Neural progenitor cell (in vitro differentiated cells): ENCODE measurements at places on chromosomes 5 and 9.

DNA sequence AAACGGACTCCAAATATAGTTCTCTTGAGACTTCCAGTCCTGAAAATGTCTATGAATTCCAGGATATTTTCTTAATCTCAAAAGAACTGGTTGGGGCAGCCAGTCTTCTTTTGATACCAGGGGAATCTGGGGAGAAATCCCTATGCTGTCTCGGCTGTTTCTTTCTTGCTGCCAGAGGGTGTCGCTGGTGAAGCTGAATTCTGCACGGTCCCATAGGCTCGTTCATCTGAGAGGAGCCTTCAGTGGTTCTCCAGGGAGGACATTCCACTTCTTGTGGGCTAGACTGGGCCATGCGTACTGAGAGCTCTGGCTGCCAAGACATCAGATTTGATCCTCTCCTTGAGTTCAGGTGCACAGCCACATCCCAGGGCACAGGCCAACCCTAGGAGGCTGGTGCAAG, 155.0 kb upstream of the CLINT1 start:
- H3K36me3 ChIP-seq, result no peaks in the 10 kb centered on the region
- peak; percentile 63 for DNase-seq
- no peaks in the 10 kb centered on the region for H3K27me3 ChIP-seq
- peaks cover 29% of the 10 kb centered on the region for H3K4me1 ChIP-seq

DNA sequence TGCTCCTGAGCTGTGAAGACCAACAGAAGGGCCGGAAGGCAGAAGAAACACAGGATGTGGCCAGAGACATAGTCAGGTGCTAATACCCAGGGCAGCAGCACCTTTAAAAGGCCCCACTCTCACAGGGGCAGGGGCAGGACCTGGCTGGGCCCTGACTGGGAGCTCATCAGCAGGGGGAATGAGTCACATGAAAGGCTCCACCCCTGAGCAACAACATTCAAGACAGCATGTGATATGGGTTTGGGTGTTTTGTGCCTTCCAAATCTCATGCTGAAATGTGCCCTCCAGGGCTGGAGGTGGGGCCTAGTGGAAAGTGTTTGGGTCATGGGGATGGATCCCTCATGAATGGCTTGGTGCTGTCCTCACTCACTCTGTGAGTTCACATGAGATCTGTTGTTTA, 181.7 kb downstream of the ERCC6L2 start:
- no peak overlapping the region for H3K27ac ChIP-seq
- DNase-seq, result no peak
- no peaks in the 10 kb centered on the region for H3K36me3 ChIP-seq

DNA sequence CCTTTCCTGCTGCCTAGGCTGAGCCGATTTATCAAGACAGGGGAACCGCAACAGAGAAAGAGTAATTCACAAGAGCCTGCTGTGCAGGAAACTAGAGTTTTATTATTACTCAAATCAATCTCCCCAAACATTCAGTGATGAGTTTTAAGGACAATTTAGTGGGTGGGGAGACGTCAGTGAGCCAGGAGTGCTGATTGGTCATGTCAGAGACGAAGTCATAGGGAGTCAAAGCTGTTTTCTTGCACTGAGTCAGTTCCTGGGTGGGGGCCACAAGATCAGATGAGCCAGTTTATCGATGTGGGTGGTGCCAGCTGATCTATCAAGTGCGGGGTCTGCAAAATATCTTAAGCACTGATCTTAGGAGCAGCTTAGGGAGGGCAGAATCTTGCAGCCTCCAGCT, 19.0 kb downstream of the SNX24 start:
- no peaks in the 10 kb centered on the region for H3K36me3 ChIP-seq
- H3K4me3 ChIP-seq, result no peak overlapping the region
- no peak overlapping the region for H3K27ac ChIP-seq
- no peak for DNase-seq
- H3K4me1 ChIP-seq, result peaks cover 12% of the 10 kb centered on the region
- H3K27me3 ChIP-seq, result no peaks in the 10 kb centered on the region

DNA sequence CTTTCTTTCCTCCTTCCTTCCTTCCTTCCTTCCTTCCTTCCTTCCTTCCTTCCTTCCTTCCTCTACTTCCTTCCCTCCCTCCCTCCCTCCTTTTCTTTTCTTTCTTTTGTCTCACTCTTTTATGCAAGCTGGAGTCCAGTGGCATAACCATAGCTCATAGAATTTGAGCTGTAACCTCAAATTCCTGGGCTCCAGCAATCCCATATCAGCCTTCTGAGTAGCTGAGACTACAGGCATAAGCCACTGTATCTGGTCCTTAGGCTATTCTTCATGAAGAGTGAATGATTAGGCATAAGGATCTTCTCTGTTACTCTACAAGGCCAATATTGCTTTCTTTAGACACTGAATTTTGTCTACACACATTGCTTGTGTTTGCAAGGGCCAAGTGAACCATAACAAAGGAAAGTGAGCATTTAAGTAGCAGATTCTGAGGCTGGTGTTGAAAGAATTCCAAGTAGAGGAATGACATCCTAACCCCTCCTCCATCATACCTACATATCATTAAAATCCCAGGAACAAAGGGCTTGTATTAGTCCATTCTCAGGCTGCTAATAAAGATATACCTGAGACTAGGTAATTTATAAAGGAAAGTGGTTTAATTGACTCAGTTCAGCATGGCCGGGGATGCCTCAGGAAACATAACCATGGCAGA, 293.2 kb downstream of the HCN1 start:
- H3K4me1 ChIP-seq, result peaks cover 12% of the 10 kb centered on the region
- no peaks in the 10 kb centered on the region for H3K27me3 ChIP-seq
- H3K4me3 ChIP-seq, result no peak overlapping the region
- no peak overlapping the region for H3K27ac ChIP-seq

DNA sequence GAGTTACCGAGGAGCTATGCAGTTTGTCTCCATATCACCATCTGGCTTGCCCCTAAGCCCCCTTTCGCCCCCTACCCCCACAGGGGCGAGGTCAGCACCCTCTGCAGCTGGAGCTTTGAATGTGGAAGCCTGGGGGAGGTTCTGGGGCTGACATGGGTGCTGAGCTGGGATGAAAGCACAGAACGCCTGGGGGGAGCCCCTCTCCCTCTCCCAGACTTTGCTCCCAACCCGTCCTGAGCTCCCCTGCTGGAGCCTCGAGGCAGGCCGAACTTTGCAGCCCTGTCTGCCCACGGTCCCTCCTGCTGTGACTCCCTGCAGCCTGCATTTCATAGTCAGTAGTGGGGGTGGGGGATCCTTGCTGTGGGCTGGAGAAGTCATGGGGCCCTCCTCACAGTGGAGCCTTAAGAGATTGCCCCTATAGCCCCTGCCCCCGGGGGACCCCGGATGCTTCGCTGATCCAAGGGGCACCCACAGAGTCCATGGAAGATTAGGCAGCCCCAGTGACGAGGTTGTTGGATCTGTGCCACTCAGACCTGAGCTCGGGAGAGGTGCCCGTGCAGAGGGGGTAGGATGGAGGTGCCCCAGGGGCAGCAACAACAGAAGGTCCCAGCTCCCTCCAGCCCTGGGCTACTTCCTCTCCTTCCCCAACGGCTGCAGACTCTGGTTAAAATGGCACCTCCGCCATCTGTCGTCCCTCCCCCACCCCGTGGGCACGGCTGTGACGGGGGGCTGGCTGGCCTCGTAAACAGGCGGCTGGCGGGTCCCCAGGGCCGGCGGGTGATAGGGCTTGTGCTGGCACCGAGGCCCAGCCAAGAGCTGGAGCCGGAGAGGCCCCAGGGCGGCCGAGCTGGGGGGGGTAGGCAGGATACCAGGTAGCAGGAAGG, 162.0 kb downstream of the C9orf50 start:
- H3K4me3 ChIP-seq, result no peak overlapping the region
- H3K4me1 ChIP-seq, result peaks cover 38% of the 10 kb centered on the region
- H3K27me3 ChIP-seq, result no peaks in the 10 kb centered on the region
- H3K27ac ChIP-seq, result no peak overlapping the region
- DNase-seq, result peak; percentile 45
- H3K36me3 ChIP-seq, result no peaks in the 10 kb centered on the region

DNA sequence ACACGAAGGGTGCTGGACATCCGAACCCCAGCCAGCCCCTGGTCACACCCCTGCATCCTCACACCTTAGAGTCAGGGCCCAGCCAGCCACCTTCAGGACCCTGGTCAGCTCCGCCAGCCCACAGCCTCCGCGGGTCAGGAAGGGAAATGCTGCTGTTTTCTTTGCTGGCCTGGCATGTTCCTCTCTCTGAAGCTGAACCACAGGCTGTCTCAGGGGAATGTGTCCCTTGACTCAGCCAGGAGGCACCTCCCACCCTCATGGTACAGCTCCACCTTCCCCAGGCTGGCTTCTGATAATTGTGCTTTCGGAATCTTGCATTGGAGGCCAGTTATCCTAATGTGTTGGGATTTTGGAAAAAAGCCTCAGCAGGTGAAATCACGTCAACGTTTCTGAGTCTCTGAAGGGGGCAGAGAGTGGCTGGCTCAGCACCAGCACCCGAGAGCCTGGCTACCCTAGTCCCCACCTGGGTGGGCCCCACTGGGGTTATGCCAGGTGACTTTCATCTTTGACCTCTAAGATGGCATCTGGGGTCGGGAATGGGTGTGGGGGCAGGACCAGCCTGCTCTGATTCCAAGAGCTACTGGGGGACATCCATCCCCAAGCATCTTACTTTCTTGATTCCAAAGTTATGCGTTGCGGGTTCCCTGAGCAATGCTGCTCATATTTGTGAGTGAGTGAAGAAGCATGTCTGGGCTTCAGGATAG, 9.8 kb upstream of the OLFM1 start:
- H3K36me3 ChIP-seq, result no peaks in the 10 kb centered on the region
- DNase-seq, result peak; percentile 84
- peaks cover 38% of the 10 kb centered on the region for H3K27me3 ChIP-seq
- H3K4me3 ChIP-seq, result no peak overlapping the region
